ENCODE measurements at places on chromosomes 7 and 10.
A peak's percentile ranks its signal among the peaks of the same experiment; 100 is the strongest.

GRCh38 chr7:107909445-107909844, 18.5 kb downstream of the DLD start:
- DNase-seq = no peak

GRCh38 chr10:31648966-31649365, 279.7 kb downstream of the ARHGAP12 start:
- no peak for DNase-seq

DNA sequence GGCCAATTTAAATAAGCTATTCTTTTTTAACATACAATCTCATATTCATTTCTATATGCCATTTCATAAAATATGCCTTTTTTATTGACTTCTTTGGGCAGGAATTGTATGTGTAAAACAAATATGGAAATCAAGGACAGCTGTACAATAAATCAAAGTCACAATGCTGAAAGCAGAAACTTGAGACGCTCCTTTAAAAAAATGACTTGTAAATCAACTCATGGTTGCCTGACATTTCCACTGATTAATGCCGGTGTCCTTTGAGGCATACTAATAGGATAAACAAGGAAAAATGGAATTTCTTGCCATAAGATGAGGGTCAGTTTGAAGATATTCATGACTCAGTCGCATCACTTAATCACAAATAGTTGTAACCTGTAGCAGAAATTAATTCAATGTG, 247.4 kb upstream of the TEX47 start:
- DNase-seq = no peak

DNA sequence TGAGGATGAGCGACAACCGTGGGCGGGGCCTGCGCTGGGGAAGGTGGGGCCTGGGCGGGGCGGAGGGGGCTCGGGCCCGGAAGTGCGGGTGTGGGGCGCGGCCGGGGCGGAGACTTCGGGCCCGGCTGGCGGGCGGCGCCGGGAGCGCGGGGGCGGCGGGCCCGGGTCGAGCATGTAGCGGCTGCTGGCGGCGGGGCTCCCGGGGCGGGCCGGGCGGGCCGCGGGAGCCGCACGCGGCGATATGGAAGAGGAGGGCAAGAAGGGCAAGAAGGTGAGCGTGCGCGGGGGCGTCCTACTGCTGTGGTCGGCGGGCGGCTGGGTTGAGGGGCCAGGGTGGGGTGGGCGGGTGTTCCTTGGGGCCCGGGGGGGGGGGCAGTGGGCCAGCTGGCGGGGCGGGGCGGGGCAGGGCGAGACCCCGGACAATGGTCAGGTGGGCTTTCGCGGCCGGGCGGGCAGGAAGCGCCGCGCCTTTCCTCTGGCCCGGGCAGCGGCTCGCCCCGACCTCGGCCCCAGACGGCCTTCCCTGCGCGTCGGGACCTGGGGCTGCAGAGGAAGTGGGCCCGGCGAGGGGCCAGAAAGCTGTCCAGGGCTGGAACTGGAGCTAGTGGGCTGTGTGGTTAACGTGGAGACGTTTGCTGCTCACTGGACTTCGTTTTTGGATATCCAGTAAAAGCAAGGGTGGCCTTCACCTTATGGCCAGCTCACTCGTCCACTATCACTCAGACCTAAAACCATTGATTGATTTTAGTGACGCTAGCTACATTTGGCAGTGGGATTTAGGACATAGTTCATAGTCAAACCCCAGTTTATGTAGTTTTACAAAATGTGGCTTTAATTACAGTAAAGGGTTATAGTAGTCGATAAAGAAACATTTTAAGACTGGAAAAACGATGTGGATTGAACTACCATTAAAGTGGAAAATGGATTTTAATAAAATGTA, at the start of gene CCM2:
CCM2 (plus strand) TSS at position 109 of the 940 bp plus-strand sequence; CDS start at position 242, 133 bp downstream.
- no peak for DNase-seq

GRCh38 chr7:100686201-100686821, 7.7 kb downstream of the GIGYF1 start:
- DNase-seq = no peak

DNA sequence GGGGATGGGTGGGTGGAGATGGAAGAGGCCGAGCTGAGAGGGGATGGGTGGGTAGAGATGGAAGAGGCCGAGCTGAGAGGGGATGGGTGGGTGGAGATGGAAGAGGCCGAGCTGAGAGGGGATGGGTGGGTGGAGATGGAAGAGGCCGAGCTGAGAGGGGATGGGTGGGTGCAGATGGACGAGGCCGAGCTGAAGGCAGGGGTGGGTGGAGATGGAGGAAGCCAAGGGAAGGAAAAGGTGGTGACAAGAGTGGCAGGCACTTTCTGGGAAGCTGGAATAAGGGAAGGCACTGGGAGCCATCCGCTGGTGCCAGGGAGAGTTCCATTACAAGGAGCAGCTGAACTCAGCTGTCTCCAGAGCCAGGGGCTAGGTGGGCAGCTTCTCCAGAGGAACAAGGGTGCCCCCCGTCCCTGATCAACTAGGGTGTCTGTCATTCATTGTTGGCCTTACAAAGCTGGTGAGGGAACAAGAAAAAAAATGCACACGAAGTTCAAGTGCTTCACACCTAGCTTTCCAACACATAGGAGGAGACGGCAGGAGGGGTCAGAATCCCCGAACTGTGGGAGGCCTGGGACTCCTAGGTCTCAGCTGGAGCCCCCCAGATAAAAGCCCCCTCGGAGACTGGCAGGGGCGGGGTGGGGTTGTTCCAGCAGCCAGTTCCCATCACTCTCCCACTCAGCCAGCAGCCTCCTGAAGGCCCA, 62.4 kb downstream of the PROSER2 start:
- DNase-seq = no peak

GRCh38 chr10:11335881-11336430, 275.5 kb downstream of the USP6NL start:
- DNase-seq = no peak

DNA sequence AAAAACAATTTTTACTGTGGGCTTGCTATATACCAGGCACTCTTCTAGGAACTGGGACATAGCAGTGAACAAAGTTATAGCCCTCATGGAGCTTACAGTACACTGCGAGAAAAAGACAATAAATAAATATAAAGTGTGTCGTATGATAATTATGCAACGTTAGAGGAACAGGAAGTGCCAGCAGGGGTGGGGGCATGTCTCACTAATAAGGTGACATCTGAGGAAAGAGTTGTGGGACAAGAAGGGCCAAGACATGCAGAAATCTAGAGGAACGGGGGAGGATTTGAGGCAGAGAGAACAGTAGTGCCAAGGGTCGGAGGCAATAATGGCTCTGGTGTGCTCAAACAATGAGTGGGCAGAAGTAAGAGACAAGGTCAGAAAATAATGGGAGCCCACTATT, 52.8 kb downstream of the LMBR1 start:
- DNase-seq = no peak

DNA sequence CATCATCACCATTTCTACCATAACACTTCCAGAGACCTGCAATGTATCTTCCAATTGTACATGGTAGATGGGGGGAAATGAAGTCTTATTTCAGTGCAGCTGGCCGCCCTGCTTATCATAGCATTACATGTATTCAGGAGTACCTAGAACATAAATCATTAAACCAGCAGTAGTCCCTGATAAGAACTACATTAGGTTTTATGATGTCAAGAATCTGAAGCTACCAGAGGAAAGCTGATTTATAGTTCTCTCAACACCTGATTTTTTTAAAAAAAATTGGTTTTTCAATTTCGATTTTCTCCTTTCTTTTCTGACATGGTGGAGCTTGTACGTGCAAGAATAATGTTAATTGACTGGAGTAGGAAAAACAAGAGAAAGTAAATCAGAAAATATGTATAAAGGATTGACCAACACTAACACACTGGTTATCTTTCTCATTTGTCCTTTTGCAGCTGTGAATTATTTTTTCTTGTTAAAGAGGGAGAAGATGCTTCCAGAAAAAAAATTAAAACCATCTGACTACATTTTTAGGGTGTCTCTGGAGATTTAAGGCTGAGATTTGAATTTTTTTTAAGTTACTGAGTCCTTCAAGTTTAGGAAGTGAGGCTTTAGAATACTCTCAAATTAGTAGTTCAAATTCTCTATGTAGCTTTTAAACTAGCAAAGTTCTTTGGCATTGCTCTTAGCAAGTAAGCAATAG, 59.1 kb downstream of the CSTF2T start:
- no peak for DNase-seq

DNA sequence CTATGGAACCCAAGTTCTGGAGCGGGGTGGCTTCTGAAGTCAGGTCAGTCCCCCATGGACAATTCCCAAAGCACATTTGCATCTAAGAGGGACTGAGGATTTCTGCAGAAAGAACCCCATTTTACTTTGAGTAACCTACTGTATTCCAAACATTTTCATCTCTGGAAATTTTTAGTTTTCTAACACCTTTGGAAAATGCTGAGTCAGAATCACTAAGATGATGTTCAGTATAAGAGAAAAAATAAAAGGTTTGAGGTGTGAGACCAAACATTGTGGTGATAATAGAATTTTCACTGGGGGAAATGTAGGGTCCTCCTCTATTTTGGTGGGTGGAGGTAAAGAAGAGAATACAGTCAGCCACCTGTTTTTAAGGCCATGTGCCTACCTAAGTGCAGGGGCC, 227.1 kb downstream of the LRMDA start:
- DNase-seq = no peak

DNA sequence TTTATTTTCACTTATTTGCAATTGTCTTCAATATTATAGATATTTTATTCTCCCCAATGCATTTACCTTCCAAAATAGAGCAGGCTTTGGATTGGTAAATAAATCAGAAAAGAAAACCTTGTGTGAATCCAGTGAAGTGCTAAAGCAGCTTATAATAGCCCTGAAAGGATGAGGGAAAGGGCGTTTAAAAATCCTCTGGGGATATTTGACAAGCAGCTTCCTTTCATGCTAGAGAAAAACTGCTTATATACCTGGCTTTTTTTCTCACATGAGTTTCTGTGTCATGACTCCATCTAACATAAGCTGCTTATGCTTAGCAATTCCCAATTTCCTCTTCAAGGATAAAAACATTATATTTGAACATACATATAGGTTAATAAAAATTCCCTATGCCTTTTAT, 221.6 kb upstream of the SEMA3E start:
- DNase-seq = no peak

DNA sequence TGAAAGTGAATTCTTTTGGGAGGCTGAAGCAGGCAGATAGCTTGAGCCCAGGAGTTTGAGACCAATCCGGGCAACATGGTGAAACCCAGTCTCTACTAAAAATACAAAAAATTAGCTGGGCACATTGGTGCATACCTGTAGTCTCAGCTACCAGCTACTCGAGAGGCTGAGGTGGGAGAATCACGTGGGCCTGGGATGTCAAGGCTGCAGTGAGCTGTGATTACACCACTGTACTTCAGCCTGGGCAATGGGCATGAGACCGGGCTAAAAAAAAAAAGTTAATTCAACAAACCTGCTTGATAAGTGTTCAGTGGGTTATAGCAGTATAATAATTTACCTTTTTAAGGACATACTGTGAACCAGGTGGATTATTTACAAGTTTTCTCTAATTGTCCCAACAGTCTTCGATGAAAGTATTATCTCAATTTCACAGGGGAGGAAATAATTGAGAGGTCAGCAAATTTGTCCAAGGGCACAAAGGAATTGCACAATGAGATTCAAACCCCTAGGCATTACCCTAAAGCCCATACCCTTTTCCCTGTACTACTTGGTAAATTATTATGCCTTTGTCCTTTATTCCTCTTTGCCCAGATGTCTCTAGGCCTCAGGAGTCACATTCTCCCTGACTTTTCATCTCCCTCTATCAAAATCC, 13.1 kb upstream of the DLD start:
- no peak for DNase-seq

DNA sequence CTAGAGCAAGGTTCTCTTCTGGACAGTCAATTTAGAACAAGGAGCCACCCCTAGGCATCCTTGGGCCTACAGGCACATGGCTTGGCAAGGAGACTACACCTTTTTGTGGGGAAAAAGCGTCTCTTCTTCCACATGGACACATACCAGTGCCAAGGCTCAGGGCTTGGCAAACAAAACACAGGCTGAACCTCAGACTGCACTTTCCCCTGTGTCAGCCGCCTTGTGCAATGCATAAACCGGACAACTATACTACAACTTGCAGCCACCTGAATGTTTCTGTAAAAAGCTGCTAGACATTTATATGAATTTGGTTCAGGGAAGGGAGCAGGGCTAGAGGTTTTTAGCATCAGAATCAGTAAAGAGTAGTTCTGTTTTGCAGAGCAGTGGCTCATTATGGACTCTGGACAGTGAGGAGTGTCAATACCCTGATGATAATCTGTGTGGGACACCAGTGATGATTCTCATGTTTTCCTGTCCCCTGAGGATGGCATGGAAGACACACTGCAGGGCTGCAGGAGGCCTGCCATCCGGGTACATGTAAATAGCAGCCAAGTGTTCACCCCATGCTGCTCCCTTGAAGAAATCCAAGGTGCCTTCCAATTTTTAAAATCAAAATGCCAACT, 118.9 kb downstream of the GATA3 start:
- no peak for DNase-seq

DNA sequence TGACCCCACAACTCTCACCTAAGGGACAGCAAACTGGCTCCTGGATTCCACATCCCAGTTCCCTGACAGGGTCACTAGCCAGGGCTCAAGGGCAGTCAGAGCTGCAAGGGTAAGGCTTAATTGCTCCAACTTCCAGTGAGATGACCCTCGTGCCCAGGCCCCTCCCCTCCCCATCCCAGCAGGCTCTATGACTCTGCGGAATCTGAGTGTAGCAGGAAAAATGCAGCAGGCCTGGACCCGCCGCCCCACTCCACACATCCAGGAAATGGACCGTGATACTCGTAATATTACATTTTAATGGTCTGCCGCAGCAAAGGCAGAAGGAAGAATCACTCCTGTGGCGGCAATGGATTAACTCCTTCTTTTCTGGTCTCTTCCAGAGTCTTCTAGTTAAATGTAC, 91.7 kb upstream of the CHST15 start:
- DNase-seq = no peak

- DNase-seq = peak; percentile 30
Measured at GRCh38 chr7:7969306-7970236, 975 bp downstream of the GLCCI1 start.

DNA sequence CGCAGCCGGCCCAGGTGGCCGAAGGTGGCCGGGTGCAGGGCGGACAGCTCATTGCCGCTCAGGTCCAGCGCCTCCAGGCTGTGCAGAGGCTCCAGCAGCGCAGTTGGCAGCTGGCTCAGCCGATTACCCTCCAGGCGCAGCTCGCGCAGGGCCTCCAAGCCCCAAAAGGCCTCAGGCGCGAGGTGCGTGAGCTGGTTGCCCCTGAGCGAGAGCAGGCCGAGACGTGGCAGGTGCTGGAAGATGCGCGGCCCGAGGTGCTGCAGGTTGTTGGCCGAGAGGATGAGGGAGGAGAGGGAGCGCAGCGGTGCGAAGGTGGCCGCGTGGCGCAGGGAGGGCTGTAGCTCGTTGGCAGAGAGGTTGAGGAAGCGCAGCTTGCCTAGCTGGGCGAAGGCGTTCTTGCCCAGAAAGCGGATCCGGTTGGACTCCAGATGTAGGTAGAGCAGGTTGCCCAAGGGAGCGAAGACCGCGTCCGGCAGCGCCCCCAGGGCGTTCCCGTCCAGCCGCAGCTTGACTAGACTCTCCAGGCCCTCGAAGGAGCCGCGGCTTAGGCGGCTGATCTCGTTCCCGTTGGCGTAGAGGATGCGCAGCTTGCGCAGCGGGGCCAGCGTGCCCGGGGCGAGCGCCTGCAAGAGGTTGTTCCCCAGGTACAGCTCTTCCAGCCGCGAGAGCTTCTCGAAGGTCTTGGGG, 923 bp downstream of the TRIL start:
- DNase-seq = no peak

GRCh38 chr10:98033515-98033914, 3.1 kb upstream of the CRTAC1 start:
- no peak for DNase-seq

- DNase-seq = no peak
Measured at GRCh38 chr7:111071556-111071955, 19.4 kb upstream of the LRRN3 start.
